ENCODE measurements at places on chromosomes 4 and X.

DNA sequence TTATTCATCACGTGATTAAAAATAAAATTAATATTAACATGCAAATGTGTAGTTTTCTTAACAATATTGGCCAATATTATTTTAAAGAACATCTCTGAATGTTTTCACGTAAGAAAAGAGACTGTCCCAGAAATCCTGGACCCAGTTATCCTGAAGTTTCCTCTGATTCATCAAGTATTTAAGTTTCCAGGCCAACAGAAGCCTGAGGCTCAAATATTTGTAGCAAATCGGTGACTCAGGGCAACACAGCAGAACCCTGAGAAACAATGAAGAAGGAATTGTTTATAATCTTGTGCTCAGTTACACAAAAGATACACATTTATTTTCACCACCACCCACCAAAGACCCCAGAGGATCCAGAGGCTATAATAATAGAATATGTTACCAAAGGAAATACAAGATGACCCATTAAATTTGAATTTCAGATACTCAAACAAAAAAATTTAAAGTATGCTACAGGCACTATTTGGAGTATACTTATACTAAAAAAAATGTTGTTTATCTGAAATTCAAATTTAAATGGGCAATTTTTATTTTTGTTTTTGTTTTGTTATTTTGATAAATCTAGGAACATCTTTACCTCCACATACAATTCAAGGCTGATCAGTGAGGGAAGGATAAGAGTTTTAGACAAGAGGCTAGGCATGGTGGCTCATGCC lies 33.9 kb upstream of the SLC7A11 start:
- DNase-seq: no peak

- no peak for DNase-seq
These were observed 106.4 kb upstream of the NWD2 start for GRCh38 chr4:37138019-37138653.

- DNase-seq: no peak
These were observed 11.7 kb upstream of the PITX2 start for GRCh38 chr4:110634350-110635162.

GRCh38 chr4:150972592-150972991 lies 42.5 kb downstream of the LRBA start:
- no peak for DNase-seq
